ENCODE measurements at places on chromosomes 4 and X. TPM values are rescaled to one million over a fixed set of nuclear protein-coding genes. Genes with fewer than 3 reads are reported as not detected.

GRCh38 chr4:142339053-142339452, 507.0 kb downstream of the INPP4B start:
- DNase-seq = no peak

- peak; percentile 16 for DNase-seq
These were observed 107.7 kb downstream of the APOOL start for GRCh38 chrX:85111347-85111746.

DNA sequence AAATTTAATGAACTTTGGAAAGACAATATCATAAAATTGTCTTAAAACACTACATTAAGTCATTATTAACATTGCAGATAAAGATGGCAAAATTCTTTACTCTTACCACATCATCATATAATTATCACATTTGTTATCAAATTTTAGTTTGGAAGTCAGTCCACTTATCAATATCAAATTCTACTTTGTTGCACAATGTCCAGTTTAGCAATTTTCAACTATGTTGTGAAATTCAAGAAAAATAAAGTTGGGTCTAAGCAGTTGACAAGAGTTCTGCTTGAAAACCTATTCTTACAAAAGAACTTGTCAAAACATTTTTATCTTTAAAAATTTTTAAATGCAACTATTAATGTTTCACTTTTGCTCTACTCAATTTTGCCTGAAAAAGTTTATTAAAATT, 44.7 kb upstream of the TET2 start:
- DNase-seq = no peak

GRCh38 chr4:89823416-89823815, 13.5 kb downstream of the SNCA start:
- no peak for DNase-seq

DNA sequence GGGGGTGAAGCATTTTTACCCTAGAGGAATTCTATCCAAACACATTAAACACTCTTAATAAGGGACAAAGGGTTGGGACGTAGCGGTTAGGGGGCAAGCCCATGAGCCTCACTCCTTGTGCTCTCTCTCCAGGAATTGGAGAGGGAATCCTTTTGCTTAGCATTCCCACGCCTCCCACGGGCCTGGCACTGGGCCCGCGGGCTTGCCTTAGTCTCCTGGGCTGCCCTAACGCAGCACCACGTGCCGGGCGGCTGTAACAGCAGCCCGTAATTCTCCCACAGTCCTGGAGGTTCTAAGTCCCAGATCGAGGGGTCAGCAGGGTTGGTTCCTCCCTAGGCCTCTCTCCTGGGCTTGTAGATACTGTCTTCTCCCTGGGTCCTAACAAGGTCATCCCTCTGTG, 67.5 kb downstream of the TBL1X start:
- no peak for DNase-seq

DNA sequence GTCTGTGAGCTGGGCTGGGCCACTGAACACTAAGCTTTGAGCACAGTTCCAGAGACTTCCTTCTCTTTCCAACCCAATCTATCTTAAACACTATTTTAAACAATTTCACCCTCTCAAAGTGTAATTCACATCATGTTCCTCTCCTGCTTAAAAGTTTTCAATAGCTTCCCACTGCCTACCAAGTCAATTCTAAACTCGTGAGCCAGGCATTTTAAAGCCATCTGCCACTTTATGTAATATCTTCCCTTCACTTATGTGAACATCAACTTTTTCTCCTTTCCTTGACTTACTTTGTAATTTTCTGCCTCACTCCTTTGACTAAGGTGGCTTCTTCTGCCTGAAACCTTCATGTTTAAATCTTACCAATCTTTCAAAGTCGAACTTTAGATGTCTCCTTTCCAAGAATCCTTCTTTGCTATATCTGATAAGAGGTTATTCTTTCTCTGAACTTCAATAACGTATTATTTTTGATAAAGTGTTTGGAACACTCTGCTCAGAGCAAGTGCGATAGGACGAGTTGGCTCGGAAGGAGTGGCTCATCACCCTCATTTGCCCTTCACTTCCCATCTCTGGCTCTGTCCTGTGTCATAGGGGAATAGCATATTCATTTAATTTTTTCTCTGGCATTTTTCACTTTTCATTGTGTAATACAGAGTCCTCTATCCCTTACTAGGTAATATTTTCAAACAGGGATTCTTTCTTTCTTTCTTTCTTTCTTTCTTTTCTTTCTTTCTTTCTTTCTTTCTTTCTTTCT, 13.0 kb upstream of the SPARCL1 start:
- DNase-seq = no peak

GRCh38 chrX:7596822-7597221, 246.1 kb upstream of the VCX start:
- DNase-seq = no peak

GRCh38 chr4:5357870-5358269, 306.6 kb downstream of the STK32B start:
- no peak for DNase-seq

GRCh38 chr4:22607382-22607781, 85.4 kb upstream of the GBA3 start:
- DNase-seq = peak; percentile 77

GRCh38 chr4:119589165-119589564, 39.4 kb downstream of the PDE5A start:
- DNase-seq = no peak

The PNMA6F gene
- not detected for total RNA-seq

The CORIN gene
- not detected for total RNA-seq

The SMIM9 gene
- total RNA-seq = not detected

The GLRA3 gene
- not detected for total RNA-seq

The HTN3 gene
- total RNA-seq = not detected

The SLIT2 gene
- total RNA-seq = not detected
